ENCODE measurements at places on chromosomes 3 and 15.

DNA sequence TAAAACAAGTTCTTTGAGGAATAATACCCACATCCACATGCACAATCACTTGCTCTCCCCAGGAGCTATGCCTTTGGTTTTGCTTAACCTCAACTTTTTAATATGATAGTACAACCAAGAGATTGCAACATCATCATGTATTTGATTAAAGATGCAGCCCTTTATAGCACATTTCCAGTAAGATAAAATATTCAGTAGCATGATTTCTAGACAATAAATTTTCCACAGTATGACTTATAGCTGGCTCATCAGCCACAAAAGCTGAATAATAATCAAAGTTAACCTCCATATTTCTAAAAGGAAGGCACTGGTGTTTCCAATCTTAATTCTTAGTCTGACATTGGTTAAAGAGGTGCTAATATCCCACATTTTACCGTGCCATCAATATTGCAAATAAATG is 622.5 kb downstream of the TBL1XR1 start:
- no peak for DNase-seq

- DNase-seq: no peak
These were observed 16.7 kb upstream of the CCDC174 start for GRCh38 chr3:14634763-14635400.

- no peak for DNase-seq
These were observed 11.3 kb downstream of the CYP19A1 start for GRCh38 chr15:51327081-51327480.

DNA sequence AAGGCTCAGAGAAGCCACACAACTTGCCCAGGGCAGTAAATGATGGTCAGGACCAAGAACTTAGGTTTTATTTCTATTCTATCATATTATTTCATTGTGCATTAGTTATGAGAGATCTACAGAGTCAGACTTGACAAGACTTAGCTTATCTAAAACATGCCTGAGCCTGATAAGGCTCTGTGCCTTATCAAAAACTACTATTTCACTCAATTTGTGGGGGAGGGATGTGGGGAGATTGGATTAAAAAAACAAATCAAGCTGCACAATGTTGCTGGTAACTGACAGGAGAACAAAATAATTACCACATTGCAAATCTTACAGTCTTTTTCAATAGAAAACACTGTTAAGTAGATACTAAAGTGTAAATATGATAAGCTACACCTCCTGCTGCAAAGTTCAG is 16.0 kb downstream of the HACD2 start:
- no peak for DNase-seq

GRCh38 chr15:96345560-96346399 is 15.3 kb downstream of the NR2F2 start:
- DNase-seq: no peak

- no peak for DNase-seq
These were observed 105.8 kb upstream of the ETV5 start for GRCh38 chr3:186214670-186215069.

DNA sequence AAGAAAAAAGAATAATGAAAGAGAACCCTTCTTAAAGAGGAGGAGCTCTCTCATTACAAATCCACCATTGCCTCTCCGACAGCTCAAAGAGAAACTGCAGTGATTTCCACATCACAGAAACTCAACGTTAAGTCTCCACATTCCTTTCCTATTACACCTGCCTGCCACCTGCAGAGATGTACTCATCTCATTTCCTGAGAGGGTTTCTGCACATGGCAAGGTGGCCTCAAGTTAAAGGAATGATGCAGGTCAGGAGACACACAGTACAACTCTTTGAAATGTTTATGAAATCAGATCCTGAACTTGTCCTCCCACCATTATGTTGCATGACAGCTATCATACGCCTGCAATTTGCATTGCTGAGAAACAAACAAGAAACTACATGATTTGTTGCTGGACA is 458.4 kb upstream of the ADAMTS9 start:
- DNase-seq: no peak

DNA sequence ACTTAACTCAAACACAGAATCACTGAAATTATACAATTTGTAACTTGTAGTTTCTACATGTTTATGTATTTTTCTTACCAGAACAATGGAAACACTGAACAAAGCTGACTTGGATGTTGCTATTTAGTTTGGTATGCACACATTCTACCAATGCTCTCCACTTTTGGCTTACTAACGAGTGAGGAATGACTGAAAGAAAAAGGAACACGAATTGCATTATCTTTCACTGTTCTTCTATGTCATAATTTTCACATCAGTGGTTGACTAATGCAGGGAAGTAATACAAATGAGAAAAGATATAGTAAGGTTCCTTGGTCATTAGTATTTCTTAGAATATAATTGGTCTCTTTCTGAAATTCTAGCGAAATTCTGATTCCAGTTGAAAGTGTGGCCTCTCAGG is 9.8 kb upstream of the CNTN3 start:
- DNase-seq: no peak

DNA sequence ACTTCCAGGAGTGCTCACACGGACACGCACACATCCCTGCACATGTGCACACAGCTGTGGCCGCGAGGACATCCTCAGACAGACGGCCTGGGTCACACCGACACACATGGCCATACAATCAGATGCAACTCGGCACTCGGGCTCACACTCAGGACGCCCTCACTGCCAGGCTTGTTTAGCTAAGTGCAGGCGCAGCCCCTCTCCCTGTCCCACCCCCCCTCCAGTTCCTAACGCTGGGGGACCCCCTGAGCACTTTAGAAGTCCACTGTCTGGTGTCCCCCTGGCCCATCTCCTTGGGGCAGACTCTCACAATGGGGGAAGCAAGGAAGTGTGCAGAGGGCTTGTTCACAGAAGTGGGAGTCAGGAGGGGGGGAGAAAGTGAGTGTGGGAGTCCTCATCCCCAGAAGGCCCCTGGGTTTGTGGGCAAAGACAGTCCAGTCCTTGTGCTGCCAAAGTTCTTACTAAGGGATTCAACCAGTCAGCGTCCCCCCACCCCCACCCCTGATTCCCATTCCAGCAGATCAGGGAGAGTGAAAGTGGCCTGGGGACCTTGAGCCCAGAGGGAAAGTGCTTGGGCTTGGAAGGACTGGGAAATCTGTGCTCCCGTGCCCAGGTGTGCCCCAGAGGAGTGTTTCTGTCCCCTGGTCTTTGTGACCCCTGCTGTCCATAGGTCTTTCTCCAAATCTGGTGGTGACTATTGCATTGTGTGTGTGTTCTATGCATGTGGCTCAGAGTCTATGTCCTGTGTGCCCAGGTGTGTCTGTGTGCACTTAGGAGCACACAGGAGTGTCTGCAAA is 767 bp upstream of the GATA2 start:
- DNase-seq: no peak

DNA sequence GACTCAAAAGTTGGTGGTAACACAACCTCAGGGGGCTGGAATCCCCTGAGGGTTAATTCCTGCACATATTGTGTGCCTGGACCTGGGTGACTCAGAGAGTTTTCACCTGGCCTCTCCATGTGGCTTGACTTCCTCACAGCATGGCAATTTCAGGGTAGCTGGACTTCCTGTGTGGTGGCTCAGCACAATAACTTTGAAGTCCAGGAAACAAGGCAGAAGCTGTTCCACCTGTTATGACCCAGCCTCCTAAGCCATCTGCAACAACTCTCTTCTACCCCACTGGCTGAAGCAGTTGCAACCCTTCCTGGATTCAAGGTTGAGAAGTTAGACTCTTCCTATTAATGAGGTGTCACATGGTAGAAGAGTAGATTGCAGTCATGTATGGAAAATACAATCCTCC is 58.4 kb downstream of the EDEM1 start:
- no peak for DNase-seq

DNA sequence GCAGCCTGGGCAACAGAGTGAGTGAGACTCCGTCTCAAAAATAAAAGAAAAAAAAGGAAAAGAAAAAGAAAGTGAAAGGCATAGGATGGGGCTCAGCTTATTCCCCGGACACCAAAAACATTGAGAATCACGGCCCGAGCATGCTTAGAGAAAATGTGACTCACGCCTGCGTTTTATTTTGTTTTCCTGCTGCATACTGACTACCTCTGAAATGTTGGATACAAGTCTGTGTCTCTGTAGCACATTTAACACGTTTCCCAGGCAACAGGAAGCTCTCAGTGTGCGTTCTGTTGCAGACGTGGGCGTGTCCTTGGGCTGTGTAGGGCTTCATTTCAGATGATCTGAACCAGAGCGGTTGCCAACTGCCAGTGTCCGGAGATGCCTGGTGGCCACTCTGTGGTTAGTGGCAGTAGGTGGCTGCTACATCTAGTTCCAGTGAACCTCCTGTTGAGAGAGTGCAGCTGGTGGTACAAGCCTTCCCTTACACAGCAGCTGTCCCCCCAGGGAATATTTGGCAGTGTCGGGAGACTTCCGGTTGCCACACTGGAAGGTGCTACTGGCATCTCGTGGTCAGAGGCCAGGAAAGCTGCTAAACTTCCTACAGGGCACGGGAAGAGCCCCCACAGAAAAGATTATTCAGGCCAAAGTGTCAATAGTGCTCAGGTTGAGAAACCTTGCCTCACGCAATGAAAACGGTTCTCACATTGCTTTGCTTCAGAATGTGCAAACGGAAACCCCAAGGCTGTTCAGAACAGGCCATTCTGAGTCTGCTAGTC is 3.0 kb downstream of the SLC51A start:
- DNase-seq: peak; percentile 77

DNA sequence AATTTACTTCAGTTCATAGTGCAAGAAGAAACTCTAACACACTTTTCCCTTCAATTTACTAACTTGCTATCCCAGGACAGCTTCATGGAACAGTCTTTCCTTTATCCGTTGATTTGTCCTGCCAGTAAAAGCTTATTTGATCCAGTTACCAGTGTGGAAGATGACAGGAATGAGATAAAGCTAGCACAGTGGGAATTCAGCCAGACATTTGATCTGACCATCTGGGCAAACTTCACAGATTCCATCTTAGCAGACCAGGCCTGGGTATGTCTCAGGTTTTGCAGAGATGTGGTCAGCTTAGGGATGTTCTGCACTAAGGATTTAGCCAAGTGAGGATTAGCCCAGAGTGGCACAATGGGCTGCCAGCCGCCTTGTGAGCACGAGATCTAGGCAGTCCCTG is 19.7 kb downstream of the CEMIP start:
- no peak for DNase-seq
